Activated gamma-delta T cell treated with Interleukin-2 at 50 U/mL for 16 hours (primary cell): ENCODE measurements at places on chromosomes 1 and 21.
A peak's percentile ranks its signal among the peaks of the same experiment; 100 is the strongest.

GRCh38 chr1:174322202-174322862 lies 125.4 kb upstream of the GPR52 start:
- DNase-seq, result no peak

GRCh38 chr1:27626031-27626935 lies 8.7 kb downstream of the FGR start:
- no peak for DNase-seq

DNA sequence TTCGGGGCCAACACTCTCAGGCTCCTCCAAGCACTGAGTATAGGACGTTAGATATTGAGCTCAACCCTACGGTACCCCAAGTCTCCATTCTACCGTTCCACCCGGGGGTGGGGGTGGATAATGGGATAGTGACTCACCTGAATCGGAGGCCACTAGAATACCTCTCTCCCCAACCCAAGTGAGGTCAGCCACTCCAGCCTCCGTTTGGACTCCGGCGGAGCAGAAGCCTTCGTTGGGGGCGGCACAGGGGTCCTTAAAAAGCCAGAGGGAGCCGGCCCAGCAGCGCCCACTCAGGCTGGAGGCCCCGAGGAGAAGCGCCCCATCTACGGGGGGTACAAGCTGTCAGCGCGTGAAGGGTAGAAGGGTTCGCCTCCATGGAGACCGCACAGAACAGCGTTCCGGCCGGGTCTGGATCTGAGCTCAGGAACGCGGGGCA lies 556 bp downstream of the WDR77 start:
- DNase-seq, result no peak

GRCh38 chr1:56189946-56190805 lies 389.2 kb downstream of the PLPP3 start:
- no peak for DNase-seq

- no peak for DNase-seq
Observed at GRCh38 chr1:46481961-46482360, 7.7 kb upstream of the DMBX1 start.

DNA sequence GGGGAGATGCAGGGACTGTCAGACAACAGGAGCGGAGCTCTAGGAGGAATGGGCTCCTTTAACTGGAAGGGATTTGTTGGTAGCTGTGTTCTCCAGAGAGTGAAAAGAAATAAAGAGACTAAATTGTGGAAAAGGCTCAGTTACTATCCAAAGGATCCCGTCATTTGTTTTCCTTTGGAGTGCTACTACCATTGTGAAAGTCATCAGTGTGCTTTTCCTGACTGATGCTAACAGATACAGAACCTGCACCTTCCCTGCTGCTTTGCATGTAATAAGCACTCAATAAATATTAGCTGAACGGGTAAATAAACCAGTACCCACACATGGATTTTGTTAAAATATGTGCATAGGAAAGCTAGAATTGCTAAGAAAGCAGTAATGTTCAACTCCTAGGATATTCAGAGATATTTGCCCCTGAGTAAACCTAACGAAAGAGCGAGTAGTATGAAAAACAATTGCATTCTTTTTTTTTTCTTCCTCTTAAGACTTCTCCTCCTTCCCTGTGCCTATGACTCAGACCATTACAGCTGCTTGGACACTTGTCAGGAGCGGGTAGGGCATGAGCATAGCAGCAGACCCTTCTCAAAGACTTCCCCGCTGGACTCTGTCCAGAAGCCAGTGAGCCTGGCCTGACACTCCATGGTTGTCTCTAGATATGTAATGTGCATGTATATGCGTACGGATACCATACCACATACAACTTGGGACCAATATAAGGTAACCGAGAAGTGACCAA lies 41.7 kb downstream of the PTGFRN start:
- DNase-seq, result no peak

DNA sequence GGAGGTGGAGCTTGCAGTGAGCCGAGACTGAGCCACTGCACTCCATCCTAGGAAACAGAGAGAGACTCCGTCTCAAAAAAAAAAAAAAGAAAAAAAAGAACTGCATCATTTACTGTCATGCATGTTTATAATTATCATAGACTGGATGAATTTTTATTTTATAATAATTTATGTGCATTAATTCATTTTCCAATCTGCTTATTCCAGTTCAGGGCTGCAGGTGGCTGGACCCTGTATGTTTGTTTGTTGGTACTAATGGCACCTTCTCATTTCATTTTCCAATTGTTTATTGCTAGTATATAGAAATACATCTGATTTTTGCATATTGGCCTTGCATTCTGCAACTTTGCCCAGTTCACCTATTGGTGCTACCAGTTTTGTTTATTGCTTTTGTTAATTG lies 19.0 kb upstream of the SOX13 start:
- DNase-seq, result no peak

DNA sequence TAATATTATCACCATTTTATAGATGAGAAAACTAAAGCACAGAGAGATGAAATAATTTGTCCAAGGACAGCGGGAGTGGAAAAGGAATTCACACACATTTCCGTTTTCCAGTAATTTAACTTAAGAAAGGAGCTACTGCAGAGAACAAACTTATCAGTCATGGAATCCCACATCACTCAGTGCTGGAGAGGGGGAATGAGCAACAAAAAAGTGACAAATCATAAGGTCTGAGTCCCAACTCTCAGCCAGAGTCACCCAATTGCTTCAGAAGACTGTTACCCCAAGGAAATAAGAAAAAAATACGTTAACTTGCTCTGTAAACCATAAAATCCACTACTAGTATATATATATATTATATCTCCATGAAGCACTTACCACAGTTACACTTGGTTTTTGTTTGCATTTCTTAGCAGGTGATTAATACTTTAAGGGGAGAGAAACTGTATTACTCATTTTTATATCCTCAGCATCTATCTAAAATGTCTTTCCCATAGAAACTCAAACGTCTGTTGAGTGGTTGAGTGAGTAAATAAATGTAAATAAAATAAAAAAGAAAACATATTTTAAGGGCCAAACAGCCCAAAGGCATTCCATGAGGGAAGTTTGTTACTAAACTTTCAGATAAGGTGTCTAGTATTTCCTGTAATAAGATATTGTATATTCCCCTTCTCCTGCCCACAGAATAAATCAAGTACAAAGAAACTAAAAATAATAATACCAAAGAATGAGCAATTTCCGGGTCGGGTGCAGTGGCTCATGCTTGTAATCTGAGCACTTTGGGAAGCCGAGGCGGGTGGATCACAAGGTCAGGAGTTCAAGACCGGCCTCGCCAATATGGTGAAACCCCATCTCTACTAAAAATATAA lies 76.8 kb downstream of the SLC45A1 start:
- DNase-seq, result no peak

DNA sequence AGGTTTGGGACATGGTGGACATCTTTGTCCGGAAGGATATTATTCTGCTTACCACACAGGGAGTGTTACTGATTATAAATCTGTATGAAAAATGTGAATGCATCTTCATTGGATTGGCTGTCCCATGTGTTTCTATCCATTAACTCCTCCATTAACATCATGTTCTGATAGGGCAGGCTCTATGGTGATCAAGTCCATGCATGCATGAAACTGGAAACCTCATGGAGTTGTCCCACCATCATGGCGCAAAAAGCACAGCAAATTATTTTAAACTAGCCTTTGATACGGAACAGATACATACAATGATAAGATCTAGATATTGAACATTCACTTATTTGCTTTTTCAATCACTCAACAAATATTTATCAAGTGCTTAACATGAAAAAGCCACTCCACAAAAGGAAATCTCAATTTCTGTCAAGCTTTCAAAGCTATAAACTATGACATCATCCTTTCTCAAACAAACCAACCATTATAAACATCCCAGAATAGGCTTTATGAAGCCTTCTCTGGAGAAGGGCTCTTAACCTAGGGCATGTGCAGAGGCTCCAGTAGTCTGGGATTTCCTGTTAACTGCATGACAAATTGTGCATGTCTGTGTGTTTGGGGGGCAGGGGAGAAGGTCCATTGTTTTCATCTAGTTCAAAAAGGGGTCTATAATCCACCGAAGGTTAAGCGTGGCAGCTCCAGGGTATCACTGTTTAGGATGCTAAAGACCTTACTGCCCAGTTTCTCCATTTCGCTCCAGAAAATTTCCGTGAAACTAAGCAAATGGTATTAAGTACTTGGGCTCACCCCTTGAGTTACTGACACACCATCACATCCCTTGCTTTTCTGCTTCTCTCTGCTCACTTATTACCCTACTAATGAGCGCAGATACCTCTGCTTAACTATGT lies 46.1 kb downstream of the ADAMTS1 start:
- DNase-seq, result no peak

GRCh38 chr1:119929643-119930315 lies 33.5 kb upstream of the ADAM30 start:
- DNase-seq, result no peak

GRCh38 chr1:162755306-162755705 lies 35.2 kb upstream of the HSD17B7 start:
- DNase-seq, result no peak

DNA sequence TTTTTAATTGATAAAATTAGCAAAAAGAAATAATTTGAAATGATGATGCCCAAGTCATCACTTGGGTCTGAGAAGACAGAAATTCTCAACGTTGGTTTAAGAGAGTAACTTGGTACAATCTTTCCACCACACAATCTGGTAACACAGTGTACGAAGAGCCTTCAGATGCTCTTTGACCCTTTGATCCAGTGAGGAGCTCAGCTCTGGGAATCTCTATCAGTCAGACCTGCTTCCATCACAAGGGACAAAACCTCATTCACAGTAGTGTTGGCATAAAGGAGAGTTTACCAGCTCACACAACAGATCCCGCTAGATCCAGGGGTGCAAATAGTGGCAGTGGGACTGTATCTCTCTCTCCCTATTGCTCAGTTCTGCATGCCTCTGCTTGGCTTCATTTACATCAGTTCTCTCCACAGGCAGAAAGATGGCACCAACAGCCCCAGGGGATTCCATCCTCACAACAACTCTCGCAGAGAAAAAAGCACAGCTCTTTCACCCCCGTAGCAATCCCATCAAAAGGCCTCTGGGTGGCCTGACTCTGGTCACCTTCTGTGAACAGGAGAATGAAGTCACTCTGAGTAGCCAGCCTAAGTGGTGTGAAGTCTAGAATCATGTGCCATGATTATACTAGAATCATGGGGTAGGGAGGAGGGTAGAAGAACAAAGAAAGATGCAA lies 119.7 kb downstream of the ZNF281 start:
- DNase-seq, result no peak

GRCh38 chr1:110106013-110106941 lies 6.0 kb upstream of the UBL4B start:
- peak; percentile 46 for DNase-seq

DNA sequence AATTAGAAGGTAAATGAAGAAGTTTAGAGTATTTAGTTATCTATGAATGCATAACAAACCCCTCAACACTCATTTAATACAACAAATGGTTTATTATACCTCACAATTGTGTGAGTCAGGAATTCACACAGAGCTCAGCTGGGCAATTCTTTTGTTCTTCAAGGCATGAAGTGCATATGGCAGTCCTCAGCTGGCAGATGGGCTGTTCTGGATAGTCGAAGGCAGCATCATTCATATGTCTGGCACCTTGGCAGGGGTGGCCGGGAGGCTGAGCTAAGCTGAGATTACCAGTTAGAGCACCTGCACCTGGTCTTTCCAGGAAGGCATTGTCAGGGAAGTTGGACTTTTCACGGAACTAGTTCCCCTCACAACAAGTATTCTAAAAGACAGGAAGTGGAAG lies 286.2 kb upstream of the DUSP10 start:
- DNase-seq, result no peak

GRCh38 chr21:42414928-42415769 lies 11.4 kb downstream of the UBASH3A start:
- DNase-seq, result peak; percentile 76
